ENCODE measurements at places on chromosomes 13 and 19.

GRCh38 chr13:32073180-32073864 lies 41.7 kb downstream of the FRY start:
- no peak for DNase-seq

DNA sequence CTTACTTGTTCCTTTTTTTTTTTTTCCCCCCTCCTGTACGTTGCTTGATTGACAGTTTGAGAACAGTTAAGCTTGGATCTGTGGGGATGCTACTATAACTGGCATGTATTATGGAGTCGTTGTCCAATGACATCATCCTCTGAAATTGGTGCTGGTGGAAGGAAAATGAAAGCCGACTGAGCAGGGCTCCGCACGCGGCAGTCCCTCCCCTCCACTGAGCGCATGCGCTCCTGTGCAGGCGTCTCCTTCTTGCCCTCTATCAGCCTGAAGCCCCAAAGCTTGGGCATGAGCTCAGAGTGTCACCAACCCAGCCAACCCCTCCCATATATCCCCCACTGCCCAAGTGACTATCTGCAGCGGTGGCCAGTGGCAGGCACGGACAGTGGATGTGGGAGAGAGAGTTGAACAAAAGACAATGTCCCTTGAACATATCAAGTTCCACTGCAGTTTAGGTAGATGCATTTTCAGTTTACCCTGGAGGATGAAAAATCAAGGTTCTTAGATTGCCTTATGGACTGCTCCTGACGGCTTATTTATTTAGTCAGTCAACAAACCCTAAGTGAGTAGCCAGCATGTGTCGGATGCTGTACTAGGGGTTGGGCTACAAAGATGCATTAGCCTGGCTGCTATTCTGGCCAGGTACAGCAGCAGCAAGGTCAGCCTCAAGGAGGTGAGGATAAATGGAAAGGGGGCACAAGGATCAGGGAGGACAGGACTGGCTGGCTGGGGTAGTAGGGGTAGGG lies 20.8 kb downstream of the MBNL2 start:
- no peak for DNase-seq

GRCh38 chr13:59337070-59337469 lies 826.7 kb downstream of the DIAPH3 start:
- DNase-seq, result no peak

DNA sequence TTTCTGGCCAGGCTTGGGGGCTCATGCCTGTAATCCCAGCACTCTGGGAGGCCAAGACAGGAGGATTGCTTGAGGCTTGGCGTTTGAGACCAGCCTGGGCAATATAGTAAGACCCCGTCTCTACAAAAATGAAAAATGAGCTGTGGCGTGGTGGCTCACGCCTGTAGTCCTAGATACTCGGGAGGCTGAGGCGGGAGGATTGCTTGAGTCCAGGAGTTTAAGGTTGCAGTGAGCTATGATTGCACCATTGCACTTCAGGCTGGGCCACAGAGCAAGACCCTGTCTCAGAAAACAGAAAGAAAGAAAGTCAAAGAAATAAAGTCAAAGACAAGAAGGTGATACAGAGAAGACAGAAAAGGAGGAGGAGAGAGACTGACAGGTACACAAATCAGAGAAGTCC lies 2.5 kb upstream of the CACNG6 start:
- no peak for DNase-seq
